IMR-90 (cell line): ENCODE measurements at places on chromosomes 11 and 22. TPM values are rescaled to one million over a fixed set of nuclear protein-coding genes. Genes with fewer than 3 reads are reported as not detected.

DNA sequence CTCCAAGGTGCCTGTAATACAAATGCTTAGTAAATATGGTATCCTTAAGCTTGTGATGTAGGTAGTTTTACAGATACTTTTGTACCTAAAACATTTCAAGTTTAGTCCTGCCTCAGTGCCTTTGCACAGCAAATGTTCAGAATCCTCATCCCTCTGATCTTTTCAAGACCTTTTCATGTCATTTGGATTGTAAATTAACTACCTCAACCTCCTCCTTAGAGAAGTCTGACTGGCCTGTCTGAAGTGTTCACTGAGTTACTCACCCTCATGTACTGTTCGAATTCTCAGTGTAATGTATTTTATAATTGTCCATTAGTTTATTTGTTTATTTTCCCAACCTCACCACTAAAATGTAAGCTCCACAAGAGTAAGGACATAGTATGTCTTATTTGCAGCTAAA lies 147.5 kb downstream of the ELP4 start:
- H3K4me3 ChIP-seq, result no peak overlapping the region
- H3K27ac ChIP-seq, result no peak overlapping the region
- H3K36me3 ChIP-seq, result no peaks in the 10 kb centered on the region
- DNase-seq, result no peak
- no peaks in the 10 kb centered on the region for H3K27me3 ChIP-seq
- H3K4me1 ChIP-seq, result peaks cover 4% of the 10 kb centered on the region; the same call in 1 of the 2 replicates

GRCh38 chr11:94934362-94934761 lies 39.0 kb downstream of the CWC15 start:
- H3K27me3 ChIP-seq, result no peaks in the 10 kb centered on the region
- H3K4me3 ChIP-seq, result no peak overlapping the region
- peak overlapping the region; percentile 83 for H3K27ac ChIP-seq
- H3K4me1 ChIP-seq, result peaks cover 29% of the 10 kb centered on the region

- H3K36me3 ChIP-seq, result no peaks in the 10 kb centered on the region
- no peak overlapping the region for H3K27ac ChIP-seq
- H3K4me1 ChIP-seq, result peaks cover 2% of the 10 kb centered on the region; the same call in 1 of the 2 replicates
- H3K4me3 ChIP-seq, result no peak overlapping the region
Observed at GRCh38 chr11:62077132-62077531, 46.7 kb upstream of the INCENP start.

The ART1 gene
- not detected in 2 replicates for total RNA-seq
